Glomerular endothelial cell (primary cell): ENCODE measurements at places on chromosomes 4 and X.

- DNase-seq: peak; percentile 20
These were observed 119.8 kb downstream of the NEK1 start for GRCh38 chr4:169492436-169493163.

GRCh38 chrX:2691543-2692220, 587 bp downstream of the CD99 start:
- DNase-seq: no peak

GRCh38 chrX:2594491-2594890, 93.7 kb upstream of the DHRSX start:
- no peak for DNase-seq

DNA sequence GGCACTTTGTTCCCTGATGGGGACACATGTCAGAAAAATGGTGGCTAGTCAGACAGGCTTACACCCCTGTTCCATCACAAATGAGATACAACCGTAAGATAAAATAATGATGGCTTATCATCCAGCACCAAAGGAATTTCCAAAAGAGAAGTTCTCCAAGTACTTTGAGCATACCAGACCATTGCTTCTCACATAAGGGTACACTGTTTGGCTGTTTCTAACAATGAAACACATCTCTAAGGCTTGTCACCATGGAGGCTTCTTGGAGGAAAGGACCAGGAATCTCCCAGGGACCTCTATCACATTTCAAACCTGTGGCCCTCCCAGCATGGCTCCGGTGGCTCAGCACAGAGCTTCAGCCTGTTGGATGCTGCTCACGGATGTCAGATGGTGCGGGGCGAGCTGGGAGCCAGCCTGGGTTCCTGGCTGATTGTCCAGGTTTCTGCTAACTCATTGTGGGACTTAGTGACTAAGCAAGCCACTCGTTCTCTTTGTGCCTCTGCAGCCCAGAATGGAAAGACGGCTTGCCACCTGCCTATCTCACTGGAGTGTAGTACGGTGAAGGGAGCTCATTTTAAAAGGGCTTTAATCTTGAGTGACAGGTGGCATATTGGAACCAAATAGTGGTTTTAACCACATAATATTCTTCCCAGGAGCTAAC, 54.5 kb downstream of the FHDC1 start:
- no peak for DNase-seq

GRCh38 chr4:157984285-157984911, 188.4 kb downstream of the GASK1B start:
- DNase-seq: no peak

- peak; percentile 64 for DNase-seq
These were observed 27.4 kb downstream of the NOCT start for GRCh38 chr4:139042981-139043460.

DNA sequence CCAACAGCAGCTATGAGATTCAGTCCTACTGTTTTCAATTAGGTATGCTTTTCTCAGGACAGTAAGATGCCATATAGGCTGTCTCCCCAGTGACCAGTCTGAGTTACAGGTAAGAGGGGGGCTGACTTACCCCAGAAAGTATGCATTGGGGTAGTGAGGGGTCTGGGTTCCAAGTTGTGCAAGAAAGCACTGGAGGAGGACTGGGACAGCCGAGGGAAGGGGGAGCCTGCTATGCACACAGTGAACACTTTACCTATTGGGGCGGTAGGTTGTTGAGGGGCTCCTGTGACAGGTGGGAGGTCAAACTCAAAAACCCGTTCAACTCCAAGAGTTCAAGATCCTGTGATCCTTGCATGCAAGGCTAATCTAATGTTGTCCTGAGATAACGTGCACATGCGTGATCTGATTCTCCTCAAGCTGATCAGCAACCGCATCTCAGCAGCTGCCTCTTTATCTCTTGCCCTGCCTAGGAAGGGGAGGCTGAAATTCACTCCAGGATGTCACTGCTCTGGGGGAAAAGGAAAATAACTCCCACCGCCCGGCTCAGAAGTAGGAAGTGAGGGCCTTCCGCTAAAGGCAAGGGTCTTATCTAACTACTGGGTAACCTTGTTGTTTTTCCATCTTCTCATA, 108.8 kb upstream of the KIT start:
- no peak for DNase-seq

GRCh38 chr4:122423246-122423645, 33.3 kb downstream of the IL2 start:
- DNase-seq: no peak

DNA sequence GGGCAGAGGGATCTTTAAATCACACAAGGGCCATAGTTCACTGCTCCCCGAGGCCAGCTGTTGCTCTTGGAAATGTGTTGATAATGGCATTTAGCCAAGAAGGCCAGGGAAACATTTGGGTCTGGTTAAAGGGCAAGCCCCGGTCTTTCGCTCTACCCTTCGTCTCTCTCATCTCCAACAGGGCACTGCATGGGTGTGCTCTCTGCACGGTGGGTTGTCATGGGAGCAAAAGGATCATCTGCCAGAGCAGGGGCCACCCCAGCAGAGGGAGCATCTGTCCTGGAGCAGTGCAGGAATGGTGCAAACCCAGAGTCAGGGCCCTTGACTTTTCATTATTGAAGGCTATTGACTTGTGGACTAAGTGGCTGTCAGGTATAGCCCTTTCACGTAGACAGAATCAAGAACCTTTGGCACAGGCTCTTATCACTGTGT, 22.7 kb upstream of the PGRMC2 start:
- DNase-seq: no peak

- no peak for DNase-seq
These were observed 70.2 kb downstream of the CXXC4 start for GRCh38 chr4:104424475-104424941.

GRCh38 chr4:152209772-152210493, 326.0 kb downstream of the FBXW7 start:
- DNase-seq: no peak

DNA sequence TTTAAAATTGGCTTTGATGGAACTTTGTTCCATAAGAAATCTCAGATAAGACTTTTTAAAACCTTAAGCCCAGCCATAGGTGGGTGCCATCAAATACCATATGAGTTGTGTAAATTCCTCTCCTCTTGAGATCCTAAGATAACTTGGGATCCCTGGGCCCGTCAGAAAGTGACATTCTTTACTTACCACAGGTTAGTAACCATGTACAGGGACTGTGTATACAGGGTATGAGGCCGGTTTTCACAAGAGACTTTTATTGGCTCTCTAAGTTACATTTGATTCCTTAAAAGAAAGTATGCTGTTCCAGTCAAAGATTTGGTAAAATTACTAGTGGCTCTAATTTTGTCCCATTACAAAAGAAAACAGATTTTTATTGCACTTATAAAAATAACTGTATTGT, 110.1 kb downstream of the APOOL start:
- no peak for DNase-seq

- no peak for DNase-seq
These were observed 182.7 kb downstream of the KDR start for GRCh38 chr4:54942721-54943120.

- DNase-seq: no peak
These were observed 45.3 kb upstream of the PJA1 start for GRCh38 chrX:69210581-69210980.

GRCh38 chr4:95831166-95831565, 8.7 kb upstream of the PDHA2 start:
- DNase-seq: no peak

DNA sequence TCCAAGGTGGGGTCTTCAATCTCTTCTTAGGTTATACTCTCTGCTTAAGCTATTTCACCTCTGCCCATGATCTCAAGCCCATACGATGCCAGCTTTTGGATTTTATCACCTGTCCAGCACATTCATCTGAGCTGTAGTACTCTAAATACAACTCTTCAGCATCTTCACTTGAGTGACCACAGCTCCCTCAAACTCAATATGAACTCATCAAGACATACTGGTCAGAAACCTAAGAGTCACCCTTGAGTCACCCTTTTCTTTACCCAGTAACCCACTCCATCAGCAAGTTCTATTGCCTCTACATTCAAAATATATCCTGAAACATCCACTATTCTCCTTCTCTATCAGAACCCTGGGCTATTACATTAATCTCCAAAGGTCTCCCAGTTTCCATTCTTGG, 69.4 kb downstream of the DCHS2 start:
- no peak for DNase-seq

GRCh38 chrX:49995795-49996455, 73.5 kb downstream of the CLCN5 start:
- DNase-seq: no peak

- DNase-seq: no peak
These were observed 172.9 kb upstream of the GALNT7 start for GRCh38 chr4:172995704-172996103.

GRCh38 chrX:20181598-20182329, 40.1 kb upstream of the EIF1AX start:
- DNase-seq: no peak

GRCh38 chr4:187125062-187125461, 401.4 kb upstream of the FAT1 start:
- no peak for DNase-seq

- DNase-seq: no peak
These were observed 405.3 kb upstream of the FAT1 start for GRCh38 chr4:187128976-187129375.

DNA sequence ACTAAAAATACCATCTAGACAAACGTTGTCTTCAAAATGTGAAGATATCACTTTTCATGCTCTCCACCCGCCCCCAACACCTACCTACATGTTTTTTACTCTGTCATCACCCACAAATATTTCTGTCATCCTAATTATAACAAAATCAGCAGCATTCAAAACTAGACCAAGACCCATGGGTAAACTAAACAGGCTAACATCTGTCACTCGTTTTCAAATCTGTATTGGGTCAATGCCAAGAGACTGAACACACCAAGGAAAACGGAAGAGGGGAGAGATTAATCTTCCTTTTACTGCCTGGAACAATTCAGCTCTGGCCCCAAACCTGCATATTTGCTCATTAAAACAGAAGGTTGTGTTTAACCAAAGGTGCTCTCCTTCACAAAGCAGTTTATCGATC, 17.5 kb downstream of the FAM184B start:
- DNase-seq: no peak

GRCh38 chrX:16511796-16512776, 137.9 kb upstream of the S100G start:
- DNase-seq: peak; percentile 3

- no peak for DNase-seq
These were observed 1.9 kb upstream of the DGAT2L6 start for GRCh38 chrX:70175338-70175737.

DNA sequence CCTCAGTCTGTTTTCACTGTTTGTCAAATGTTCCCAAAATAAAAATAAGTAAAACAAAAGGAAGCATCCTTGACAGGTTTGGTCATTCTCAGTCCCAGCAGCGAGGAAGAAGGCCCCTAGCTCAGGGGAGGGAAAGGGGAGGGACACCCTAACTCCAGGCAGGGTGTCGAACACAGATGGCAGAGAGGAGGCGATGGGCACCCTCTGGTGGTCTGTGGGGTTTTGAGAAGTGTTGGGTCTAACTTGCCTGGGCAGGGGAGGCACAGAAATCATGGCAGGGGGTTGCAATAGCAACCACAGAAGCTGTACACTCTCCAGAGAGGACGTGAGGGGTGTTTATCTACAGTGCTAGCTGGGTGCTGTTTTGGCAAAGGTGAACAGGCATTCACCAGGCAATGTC, 229.8 kb upstream of the SFRP2 start:
- DNase-seq: no peak

DNA sequence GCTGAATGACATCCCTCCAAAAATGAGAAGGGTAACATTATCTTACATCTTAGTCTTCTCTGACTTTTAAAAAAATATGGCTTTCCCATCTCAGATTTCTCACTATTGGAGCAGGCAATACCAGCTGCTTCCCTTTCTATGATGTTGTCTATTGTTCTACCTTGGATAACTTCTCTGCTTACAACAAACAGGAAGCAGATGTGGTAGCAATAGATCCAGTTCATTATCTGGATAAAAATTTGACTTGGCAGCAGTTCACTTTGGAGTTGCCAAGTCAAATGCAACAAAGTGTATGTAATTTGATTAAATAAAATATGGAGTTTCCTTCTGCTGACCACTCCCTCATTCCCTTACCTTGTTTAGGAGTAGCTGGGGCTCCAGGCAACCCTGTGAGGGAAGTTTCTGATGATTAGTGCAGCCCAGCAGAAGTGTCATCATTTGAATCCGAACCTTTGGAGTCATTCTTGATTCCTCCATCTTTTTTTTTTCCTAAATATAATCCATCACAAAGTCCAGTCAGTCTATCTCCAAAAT, 72.0 kb upstream of the GPRIN3 start:
- peak; percentile 78 for DNase-seq

DNA sequence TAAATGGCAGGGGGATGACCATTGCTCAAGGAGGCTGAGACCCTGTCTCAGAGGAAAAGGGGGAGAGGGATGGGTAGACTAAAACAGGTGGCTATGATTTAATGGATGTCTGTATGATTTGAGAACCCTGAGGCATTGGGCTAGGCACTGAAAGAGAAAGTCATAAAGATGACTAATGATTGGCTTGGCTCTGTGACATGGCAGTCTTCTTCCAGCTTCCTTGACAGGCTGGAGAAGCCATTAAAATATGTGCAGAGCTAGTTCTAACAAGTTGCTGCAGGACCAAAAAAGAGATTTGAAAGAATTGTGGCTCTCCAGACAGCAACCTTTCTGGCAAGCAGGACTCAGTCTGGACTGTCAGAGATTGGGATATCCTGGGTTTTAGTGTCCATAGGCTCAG, 53.6 kb downstream of the AMER1 start:
- DNase-seq: no peak

- DNase-seq: no peak
These were observed 1.8 kb downstream of the TBC1D25 start for GRCh38 chrX:48541140-48541814.

GRCh38 chr4:2745981-2746806, 9.9 kb downstream of the TNIP2 start:
- no peak for DNase-seq

DNA sequence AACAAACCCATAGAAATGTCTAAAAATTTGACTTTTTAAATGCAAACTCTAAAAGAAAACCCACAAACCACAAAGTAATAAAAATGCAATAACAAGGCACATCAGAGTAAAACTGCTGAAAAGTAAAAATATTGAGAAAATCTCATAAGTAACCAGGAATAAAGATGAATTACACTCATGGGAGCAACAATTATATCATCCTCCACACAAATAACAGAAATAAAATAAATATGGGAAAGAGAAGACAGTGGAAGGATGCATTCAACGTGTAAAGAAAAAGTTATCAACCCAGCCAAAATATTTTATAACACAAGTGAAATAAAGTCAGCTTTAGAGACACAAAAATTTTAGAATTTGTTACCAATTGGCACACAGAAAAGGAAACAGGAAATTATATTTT, 1420.2 kb downstream of the PCDH18 start:
- DNase-seq: no peak

DNA sequence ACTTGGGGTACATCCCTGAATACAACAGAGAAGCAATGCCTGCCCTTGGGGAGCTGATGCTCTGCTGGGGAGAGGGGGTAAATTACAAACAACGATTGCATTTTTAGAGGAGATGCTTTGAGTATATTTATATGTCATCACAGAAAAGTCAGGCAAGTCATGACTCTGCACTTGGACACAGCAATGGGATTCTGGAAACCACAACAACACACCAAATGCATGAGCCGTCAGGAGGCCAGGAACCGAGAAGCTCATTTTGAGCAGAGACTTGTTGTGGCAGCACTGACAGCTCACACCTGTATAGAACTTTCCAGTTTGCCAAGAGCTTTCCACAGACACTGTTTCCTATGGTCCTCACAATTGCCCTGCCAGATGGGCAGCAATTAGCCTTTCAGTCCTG, 113.2 kb upstream of the RBPJ start:
- no peak for DNase-seq

- no peak for DNase-seq
These were observed 2.0 kb downstream of the CYBB start for GRCh38 chrX:37781814-37782213.
